Activated CD8-positive, alpha-beta T cell treated with anti-CD3 and anti-CD28 coated beads, Interleukin-2, amount 10 ng/mL, durations not matched to agents 7 days and 5 days (primary cell): ENCODE measurements at places on chromosomes 4 and X. TPM values are rescaled to one million over a fixed set of nuclear protein-coding genes. Genes with fewer than 3 reads are reported as not detected.

GRCh38 chrX:29432534-29432933, 782.8 kb upstream of the MAGEB2 start:
- H3K4me3 ChIP-seq: no peak overlapping the region
- DNase-seq: no peak
- H3K27me3 ChIP-seq: no peaks in the 10 kb centered on the region
- H3K27ac ChIP-seq: no peak overlapping the region
- H3K36me3 ChIP-seq: no peaks in the 10 kb centered on the region

GRCh38 chr4:2362266-2363055, 56.0 kb downstream of the ZFYVE28 start:
- no peak overlapping the region for H3K4me3 ChIP-seq
- H3K27me3 ChIP-seq: no peaks in the 10 kb centered on the region
- DNase-seq: no peak
- H3K27ac ChIP-seq: no peak overlapping the region

GRCh38 chrX:42755815-42756214, 22.1 kb downstream of the PPP1R2C start:
- H3K4me3 ChIP-seq: no peak overlapping the region
- no peaks in the 10 kb centered on the region for H3K4me1 ChIP-seq
- DNase-seq: no peak
- H3K27me3 ChIP-seq: no peaks in the 10 kb centered on the region
- no peak overlapping the region for H3K27ac ChIP-seq

GRCh38 chr4:48698029-48698971, 81.8 kb downstream of the FRYL start:
- no peaks in the 10 kb centered on the region for H3K27me3 ChIP-seq
- no peak for DNase-seq
- H3K27ac ChIP-seq: no peak overlapping the region
- peaks cover 23% of the 10 kb centered on the region for H3K4me1 ChIP-seq
- H3K36me3 ChIP-seq: peaks cover 6% of the 10 kb centered on the region

- H3K27ac ChIP-seq: no peak overlapping the region
- no peaks in the 10 kb centered on the region for H3K36me3 ChIP-seq
- H3K4me1 ChIP-seq: no peaks in the 10 kb centered on the region
- no peaks in the 10 kb centered on the region for H3K27me3 ChIP-seq
- H3K4me3 ChIP-seq: no peak overlapping the region
- no peak for DNase-seq
These were observed 1999.1 kb upstream of the ADGRL3 start for GRCh38 chr4:59200992-59201391.

DNA sequence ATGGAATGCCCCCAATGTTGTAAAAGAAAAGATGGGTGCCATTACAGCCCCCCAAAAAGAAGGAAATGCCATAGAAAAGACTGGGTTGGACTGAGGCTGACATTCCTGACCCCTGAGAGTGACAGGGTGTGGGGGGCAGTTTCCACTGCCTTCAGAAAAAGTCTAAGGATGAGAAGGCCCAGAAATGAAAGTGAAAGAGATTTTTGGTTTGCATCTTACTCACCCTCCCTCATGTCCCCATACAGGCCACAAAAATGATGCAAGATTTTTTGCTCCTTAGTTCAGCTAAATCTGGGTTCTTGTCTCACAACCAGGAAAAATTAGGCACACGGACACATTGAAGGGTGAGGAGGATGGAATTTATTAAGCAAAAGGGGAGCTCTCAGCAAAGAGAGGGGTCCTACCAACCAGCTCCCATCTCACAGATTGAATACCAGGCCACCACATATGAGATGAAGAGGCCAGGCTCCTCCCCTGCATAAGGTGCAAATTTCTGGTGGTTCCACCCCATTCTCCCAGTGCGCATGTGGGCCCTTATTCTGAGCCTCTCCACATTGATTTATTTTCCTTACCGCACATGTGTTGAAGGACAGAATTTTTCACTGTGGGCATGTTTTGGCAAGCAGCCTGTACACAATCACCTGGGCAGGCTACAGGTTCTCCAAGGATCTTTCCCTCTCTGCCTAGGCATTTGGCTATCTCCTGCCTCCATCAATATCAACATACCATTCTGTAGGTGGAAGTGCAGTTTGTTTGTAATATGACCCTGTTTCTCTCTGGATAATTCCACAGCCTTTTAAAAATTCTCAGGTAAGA, 18.8 kb downstream of the PPP4R3C start:
- H3K4me3 ChIP-seq: no peak overlapping the region
- H3K27ac ChIP-seq: peak overlapping the region; percentile 73
- peaks cover 9% of the 10 kb centered on the region for H3K4me1 ChIP-seq
- H3K27me3 ChIP-seq: no peaks in the 10 kb centered on the region
- no peaks in the 10 kb centered on the region for H3K36me3 ChIP-seq
- DNase-seq: no peak

GRCh38 chr4:119059221-119059620, 76.4 kb upstream of the MYOZ2 start:
- H3K36me3 ChIP-seq: no peaks in the 10 kb centered on the region
- peaks cover 2% of the 10 kb centered on the region for H3K27me3 ChIP-seq
- no peak overlapping the region for H3K4me3 ChIP-seq
- H3K27ac ChIP-seq: no peak overlapping the region
- no peaks in the 10 kb centered on the region for H3K4me1 ChIP-seq
- no peak for DNase-seq

GRCh38 chr4:98673978-98674377, 15.6 kb upstream of the TSPAN5 start:
- no peak for DNase-seq
- no peak overlapping the region for H3K27ac ChIP-seq
- peaks cover 17% of the 10 kb centered on the region for H3K4me1 ChIP-seq

- H3K4me3 ChIP-seq: no peak overlapping the region
- H3K36me3 ChIP-seq: no peaks in the 10 kb centered on the region
- H3K27ac ChIP-seq: no peak overlapping the region
- no peak for DNase-seq
- H3K4me1 ChIP-seq: peaks cover 4% of the 10 kb centered on the region
- H3K27me3 ChIP-seq: no peaks in the 10 kb centered on the region
These were observed 54.1 kb downstream of the ARHGAP10 start for GRCh38 chr4:147786031-147786430.

GRCh38 chrX:130834149-130834548, 68.9 kb downstream of the ENOX2 start:
- DNase-seq: no peak
- H3K4me3 ChIP-seq: no peak overlapping the region
- no peaks in the 10 kb centered on the region for H3K4me1 ChIP-seq
- no peaks in the 10 kb centered on the region for H3K36me3 ChIP-seq
- no peak overlapping the region for H3K27ac ChIP-seq

DNA sequence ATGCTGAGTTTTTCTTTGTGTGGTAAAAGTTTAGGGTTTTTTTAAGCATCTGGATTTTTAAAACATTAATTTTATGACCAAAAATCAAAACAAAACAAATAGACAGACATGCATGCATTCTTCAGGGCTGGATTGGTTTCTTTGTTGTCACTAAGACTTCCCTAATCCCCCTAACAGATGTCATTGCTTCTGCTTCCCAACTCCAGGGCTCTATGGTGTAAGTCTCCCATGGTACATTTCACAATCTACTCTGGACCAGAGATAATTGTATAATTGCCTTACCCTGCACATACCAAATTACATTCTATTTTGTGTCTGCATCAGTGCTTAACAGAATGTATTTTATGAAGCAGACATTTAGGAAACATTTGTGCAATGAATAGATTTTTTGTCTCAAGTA, 529.1 kb upstream of the SMIM31 start:
- H3K27me3 ChIP-seq: no peaks in the 10 kb centered on the region
- H3K4me3 ChIP-seq: no peak overlapping the region
- no peaks in the 10 kb centered on the region for H3K4me1 ChIP-seq
- H3K27ac ChIP-seq: no peak overlapping the region
- DNase-seq: no peak
- no peaks in the 10 kb centered on the region for H3K36me3 ChIP-seq

- peaks cover 9% of the 10 kb centered on the region for H3K4me1 ChIP-seq
- peaks cover 5% of the 10 kb centered on the region for H3K27me3 ChIP-seq
- no peak overlapping the region for H3K27ac ChIP-seq
- H3K36me3 ChIP-seq: peaks cover 2% of the 10 kb centered on the region
These were observed 33.5 kb downstream of the MED28 start for GRCh38 chr4:17647927-17648326.

GRCh38 chr4:72744103-72744725, 175.2 kb upstream of the ADAMTS3 start:
- no peaks in the 10 kb centered on the region for H3K27me3 ChIP-seq
- H3K36me3 ChIP-seq: no peaks in the 10 kb centered on the region
- no peak overlapping the region for H3K4me3 ChIP-seq
- no peak for DNase-seq
- no peaks in the 10 kb centered on the region for H3K4me1 ChIP-seq
- H3K27ac ChIP-seq: no peak overlapping the region

DNA sequence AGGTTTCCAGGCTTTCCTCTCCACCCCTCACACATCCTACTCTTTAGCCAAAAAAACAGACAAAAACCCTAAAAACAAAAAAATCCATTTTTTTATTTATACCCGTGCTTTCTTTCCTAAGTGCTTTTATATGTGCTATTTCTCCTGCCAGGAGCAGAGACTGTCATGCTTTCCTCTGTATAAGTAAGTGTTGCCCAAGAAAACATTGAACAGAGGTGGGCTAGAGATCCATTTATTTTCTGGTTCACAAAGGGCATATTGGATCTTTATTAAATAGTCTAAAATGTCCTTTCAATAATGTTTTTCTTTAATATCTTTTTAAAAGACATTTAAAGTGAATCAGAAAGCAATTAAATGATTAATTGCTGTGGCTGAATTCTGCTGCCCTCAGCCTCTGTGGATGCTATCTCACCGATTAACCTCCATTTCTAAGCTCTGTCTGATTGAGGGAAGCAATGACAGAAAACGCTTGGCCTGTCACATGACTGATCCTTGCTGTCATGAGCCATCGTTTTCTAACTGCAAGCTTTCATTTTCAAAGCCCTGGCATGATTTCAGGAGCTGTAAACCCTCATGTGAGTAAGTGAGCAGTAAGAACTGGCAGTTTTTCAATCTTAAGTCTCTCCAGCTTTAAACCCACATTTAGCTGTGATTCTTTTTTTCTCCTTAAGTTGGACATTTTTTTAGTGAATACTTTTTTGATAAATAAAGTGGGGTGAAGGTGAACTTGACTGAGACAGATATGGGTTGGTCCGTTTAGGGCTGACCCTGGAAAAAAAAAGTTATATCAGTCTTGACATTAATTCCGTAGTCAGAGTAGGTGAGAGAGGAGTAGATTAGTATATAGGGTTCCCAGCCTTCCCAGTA, 180.7 kb upstream of the PGRMC2 start:
- H3K27me3 ChIP-seq: no peaks in the 10 kb centered on the region
- no peaks in the 10 kb centered on the region for H3K36me3 ChIP-seq
- DNase-seq: no peak
- H3K4me1 ChIP-seq: no peaks in the 10 kb centered on the region

DNA sequence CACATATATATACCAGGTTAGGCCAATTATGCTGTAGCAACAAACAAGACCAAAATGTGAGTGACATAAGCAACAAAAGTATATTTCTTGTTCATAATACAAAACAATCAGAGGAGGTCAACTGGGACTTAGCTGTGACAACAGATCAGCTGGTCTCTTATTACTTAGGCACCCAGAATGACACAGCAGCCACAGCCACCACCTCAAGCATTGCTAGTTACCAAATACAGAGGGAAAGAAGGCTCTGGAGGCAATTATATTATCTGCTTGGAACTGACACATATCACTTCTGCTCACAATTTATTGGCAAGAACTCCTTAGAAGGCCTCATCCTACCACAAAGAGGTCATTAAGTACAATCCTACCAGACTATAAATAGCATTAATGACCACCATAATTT, 15.2 kb downstream of the ATOH1 start:
- H3K36me3 ChIP-seq: no peaks in the 10 kb centered on the region
- no peak overlapping the region for H3K4me3 ChIP-seq
- no peak overlapping the region for H3K27ac ChIP-seq

- no peak overlapping the region for H3K4me3 ChIP-seq
- H3K4me1 ChIP-seq: peaks cover 9% of the 10 kb centered on the region
- no peaks in the 10 kb centered on the region for H3K27me3 ChIP-seq
- no peaks in the 10 kb centered on the region for H3K36me3 ChIP-seq
These were observed 342.4 kb downstream of the BCOR start for GRCh38 chrX:39755143-39756032.

DNA sequence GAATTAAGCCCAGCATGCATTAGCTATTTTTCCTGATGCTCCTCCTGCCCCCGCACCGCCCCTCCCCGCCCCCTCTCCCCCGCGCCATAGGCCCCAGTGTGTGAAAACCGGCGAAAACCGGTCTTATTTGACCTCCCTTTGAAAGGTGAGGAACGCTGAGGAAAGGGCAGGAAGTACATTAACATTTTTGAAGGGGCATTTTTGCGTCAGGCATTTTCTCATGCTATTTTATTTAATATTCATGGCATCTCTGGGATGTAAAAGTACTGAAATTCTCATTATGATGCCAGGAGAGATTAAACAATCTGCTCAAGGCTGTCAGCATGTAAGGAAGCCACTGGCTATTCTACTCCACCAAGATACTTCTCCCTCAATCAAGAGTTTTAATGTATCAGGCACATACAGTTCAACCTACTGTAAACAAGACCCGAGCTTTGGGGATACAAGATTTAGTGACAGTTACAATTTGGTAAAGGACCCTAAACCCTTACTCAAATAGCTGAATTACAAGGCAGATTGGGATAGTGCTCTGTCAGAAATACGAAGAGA, 1.2 kb upstream of the NMU start:
- no peak for DNase-seq
- H3K27ac ChIP-seq: no peak overlapping the region
- no peak overlapping the region for H3K4me3 ChIP-seq
- peaks cover 54% of the 10 kb centered on the region for H3K27me3 ChIP-seq
- no peaks in the 10 kb centered on the region for H3K36me3 ChIP-seq
- peaks cover 12% of the 10 kb centered on the region for H3K4me1 ChIP-seq

- H3K27ac ChIP-seq: no peak overlapping the region
- no peaks in the 10 kb centered on the region for H3K27me3 ChIP-seq
- H3K4me1 ChIP-seq: no peaks in the 10 kb centered on the region
These were observed 99.4 kb upstream of the IL1RAPL1 start for GRCh38 chrX:28487818-28488217.

GPRIN3 gene
- 40.8 TPM for total RNA-seq

SLITRK2 gene
- not detected for total RNA-seq

SFRP2 gene
- not detected for total RNA-seq

KLF8 gene
- 2.8 TPM for total RNA-seq

LANCL3 gene
- total RNA-seq: 0.29 TPM

DDX53 gene
- total RNA-seq: not detected

PDS5A gene
- 120 TPM for total RNA-seq
